Left lung (tissue), 14 donors: ENCODE measurements at places on chromosomes 11 and 22. TPM values are rescaled to one million over a fixed set of nuclear protein-coding genes. Genes with fewer than 3 reads are reported as not detected.

- no peak for DNase-seq
These were observed 8.5 kb downstream of the SCN2B start for GRCh38 chr11:118167906-118168305.

GRCh38 chr11:45432910-45433309 is 146.8 kb upstream of the SYT13 start:
- no peak for DNase-seq

The DGCR6 gene
- 14.6 TPM for polyA plus RNA-seq

DNA sequence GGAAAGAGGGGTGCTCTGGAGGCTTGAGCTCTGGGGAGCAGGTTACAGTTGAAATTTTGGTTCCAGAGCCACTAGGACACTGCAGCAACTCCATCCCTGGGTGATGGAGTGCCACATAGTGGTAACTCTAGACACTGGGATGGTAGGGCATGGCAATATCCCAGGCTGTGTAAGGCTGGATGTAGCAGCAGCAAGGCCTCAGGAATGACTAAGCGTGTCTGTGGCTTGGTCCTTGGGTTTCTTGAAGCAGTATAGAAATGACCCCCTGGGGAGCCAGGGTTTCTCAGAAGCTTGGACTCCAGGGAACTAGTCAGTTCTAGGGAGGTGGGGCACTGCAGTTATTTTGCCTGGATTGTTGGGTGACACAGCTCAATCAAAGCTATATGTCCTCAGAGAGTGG is 8.1 kb downstream of the MS4A4A start:
- DNase-seq: no peak

The USH1C gene
- 0.57 TPM for polyA plus RNA-seq

- no peak for DNase-seq
These were observed 28.1 kb upstream of the OLFML1 start for GRCh38 chr11:7457211-7457610.

GRCh38 chr11:86513746-86514373 is 139.2 kb downstream of the CCDC81 start:
- DNase-seq: no peak

GRCh38 chr22:44312766-44313165 is at the start of gene SHISAL1:
Gene SHISAL1, minus strand, starts transcription at chr22:44312951. Its CDS starts 12,006 bp downstream, at chr22:44300945.
- DNase-seq: no peak

DNA sequence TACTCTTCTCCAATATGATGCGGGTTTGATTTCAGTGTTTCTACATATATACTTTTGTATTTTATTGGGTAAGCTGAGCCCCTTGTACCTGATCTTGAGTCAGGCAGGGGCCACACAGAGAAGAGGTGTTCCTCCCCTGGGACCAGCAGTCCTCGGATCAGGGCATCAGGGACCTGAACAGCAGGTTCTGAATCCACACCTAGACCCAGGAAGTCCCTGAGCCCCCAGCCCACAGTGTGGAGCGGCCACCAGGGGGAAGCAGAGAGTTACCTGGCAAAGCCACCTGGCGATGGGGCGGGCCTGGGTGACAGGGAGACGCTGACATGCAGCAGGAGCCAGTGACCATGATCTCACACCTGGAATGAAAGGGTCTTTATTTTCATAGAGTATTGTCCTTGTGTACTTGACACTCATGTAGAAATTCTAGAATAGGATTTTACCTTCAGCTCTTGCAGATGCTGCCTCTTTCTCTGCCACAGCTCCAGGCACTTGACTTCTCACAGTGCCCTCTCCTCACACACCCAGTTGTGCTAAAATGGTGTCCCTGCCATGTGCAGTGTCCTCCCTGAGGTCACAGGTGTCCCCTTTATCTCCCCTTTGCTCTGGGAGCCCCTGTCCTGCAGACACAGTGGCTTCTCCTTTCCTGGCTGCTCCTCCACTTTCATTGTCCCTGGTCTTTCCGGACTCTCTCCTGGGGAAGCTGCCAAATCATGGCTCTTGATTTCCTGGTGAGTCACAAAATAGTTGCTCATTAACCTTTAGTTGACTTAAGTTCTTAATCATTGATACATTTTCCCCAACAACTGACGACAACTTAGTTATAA is 48.5 kb downstream of the GGTLC2 start:
- DNase-seq: no peak

DNA sequence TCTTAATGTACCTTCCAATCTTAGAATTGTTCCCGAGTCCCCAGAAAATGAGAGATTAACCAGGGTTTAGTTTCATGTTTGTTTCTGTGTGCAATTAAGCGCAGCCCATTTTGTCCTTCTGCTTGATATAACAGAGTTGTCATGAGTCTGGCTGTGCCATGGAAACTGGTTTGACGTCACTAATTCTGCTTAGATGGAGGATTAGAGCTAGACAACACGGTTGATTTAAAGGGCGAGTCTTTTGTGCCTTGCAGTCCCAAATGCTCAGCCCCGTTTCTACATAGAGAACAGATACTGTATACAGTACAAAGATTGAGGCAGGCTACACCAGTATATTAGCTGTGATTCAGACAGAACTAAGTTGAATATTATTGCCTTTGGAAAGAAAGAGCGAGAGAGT is 45.5 kb upstream of the ALKBH3 start:
- DNase-seq: no peak

The KIAA0930 gene
- 17.9 TPM for polyA plus RNA-seq

GRCh38 chr22:37258005-37258752 is 14.1 kb upstream of the RAC2 start:
- peak; percentile 0 for DNase-seq

DNA sequence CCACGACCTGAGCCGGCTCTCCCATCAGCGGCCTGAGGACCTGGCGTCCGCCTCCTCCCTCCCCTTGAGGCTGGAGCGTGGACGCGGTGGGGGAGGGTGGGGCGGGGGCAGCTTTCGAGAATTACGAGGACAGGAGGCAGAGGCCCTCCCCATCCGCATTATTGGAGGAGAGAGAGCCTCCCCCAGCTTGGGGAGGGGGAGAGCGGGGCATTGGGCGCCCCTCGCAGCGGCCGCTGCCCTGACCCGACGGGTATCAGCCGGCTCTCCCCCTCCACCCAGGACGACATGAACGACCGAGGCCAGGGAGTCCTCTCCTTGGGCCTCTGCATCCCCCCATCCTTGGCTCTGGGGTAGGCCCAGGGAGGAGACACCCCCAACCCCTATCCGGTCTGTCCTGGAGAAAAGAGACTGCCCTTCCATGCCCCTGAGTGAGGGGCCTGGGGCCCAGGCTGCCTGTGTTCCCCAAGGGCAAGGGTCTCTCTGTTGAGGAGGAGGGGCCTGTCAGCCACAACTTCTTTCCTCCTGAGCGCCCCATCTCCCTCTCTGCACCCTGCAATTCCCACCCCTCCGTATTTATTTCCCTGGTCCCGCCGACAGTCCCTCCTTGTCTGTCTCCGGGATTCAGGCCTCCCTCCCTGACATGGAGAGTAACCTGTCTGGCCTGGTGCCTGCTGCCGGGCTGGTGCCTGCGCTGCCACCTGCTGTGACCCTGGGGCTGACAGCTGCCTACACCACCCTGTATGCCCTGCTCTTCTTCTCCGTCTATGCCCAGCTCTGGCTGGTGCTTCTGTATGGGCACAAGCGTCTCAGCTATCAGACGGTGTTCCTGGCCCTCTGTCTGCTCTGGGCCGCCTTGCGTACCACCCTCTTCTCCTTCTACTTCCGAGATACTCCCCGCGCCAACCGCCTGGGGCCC is 495 bp downstream of the GPR137 start:
- DNase-seq: no peak

The DDIAS gene
- 4.9 TPM for polyA plus RNA-seq

DNA sequence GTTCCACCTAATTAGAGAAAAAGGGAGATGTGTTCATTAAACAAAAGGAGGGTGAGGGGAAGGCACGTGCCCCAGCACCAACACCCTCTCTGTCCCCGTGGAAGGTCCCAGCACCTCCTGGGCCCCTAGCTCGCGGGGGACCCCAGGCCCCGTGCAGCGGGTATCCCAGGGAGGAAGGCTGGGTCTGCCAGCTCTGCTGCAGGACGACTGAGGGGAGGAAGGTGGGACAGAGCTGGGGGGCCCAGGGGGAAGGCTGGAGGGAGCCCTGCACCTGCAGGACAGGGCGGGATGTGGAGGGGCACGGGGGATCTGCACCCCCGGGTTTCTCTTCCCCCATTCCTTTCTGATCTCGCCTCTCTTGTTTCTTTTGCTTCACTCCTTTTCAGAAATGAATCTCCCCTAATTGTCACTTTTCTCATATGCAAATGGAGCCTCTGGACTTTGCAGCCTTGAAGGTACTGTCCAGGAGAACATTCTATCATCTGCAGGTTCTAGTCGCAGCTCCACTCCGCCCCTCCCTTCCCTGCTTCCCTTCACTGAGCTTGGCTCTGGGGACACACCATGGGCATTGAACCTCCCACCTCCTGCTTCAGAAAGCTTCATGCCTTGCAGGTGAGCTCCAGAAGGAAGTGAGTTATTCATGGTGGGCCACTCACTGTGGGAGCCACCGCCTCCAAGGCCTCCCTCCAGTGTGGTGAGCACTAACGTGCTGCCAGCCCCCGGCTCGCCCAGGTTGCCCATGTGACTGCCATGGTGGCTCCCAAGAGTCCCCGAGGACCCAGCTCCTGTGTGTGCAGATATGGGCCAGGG is 111.0 kb downstream of the ST3GAL4 start:
- DNase-seq: peak; percentile 57

- DNase-seq: no peak
These were observed 10.5 kb upstream of the MCHR1 start for GRCh38 chr22:40668611-40669411.

The LRP4 gene
- 27.7 TPM for polyA plus RNA-seq

- DNase-seq: peak; percentile 88
These were observed 354.4 kb downstream of the SOX6 start for GRCh38 chr11:16001899-16002426.

The CLTCL1 gene
- polyA plus RNA-seq: 11.3 TPM

The RAB39A gene
- 0.91 TPM for polyA plus RNA-seq

DNA sequence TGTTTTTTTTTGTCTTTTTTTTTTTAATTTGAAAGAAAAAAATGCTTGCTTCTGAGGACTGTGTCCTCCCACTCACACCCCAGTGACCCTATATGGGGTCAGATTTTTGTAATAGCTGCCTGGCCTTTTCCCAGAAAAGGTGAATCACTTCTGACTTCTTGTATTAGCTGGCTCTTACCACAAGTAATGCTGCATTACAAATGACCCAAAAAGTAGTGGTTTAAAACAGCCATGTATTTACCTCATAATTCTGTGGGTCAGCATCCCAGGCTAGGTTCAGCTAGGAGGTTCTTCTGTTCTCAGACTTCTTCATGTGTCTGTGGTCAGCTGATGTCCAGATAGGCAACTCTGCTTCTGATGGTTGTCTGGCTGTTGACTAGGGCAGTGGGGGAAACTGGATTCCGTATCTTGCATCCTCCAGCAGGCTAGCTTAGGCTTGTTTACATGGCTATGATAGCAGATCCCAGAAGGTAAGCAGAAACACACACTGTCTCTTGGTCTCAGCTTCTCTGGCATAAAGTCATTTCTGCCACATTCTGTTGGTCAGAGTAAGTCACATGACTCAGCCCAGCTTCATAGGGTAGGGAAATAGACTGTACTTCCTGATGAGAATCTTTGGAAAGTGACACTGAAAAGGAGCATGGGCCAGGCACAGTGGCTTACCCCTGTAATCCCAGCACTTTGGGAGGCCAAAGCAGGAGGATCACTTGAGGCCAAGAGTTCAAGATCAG is 19.5 kb downstream of the LHFPL7 start:
- DNase-seq: no peak

- no peak for DNase-seq
These were observed 16.7 kb upstream of the OAF start for GRCh38 chr11:120194166-120194565.

The PIH1D2 gene
- 8.9 TPM for polyA plus RNA-seq

The DDI1 gene
- not detected for polyA plus RNA-seq

The HBG1 gene
- 2,797 TPM for polyA plus RNA-seq

The OR5F1 gene
- polyA plus RNA-seq: not detected

GRCh38 chr11:299951-300735 is 817 bp upstream of the IFITM5 start:
- DNase-seq: no peak

DNA sequence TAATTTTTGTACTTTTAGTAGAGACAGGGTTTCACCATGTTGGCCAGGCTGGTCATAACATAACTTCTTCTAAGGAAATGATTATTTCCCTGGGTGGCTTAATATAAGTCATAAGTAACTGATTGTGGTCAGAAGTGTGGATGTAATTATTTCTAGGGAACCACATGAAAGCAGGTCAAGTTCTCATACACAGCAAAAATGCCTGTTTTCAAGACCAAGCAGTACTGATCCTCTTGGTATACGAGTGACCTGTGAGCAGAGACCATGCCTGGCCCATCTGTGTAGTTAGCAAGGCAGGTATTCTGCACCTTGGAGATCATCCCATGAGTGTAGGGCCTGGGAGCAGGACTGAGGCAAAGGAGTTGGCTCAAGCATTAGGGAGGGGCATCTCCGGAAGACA is 32.5 kb upstream of the NUCB2 start:
- DNase-seq: no peak

DNA sequence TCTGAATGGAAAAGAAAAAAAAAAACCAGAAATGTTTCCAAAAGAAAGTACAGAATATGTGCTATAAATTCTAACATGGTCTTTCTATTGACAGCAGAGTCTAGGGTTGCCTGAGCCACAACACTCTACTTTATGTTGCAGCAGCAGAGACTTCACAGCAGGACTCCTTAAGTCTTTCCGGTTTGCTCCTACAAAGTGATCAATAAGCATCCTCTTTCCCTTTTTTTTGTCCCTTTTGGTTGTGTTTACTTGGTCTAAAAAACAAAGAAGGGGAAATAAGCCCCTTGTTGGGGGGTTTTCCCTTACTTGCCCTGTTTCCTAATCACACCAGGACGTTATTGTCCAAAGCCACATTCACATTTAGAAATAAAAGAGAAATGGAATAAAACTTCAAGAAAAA is 163.1 kb upstream of the MPPED2 start:
- DNase-seq: no peak
